Cerebellar nuclear complex (tissue), 1 donor: ENCODE measurements at places on chromosomes 11 and 22.

GRCh38 chr11:61544466-61544865, 35.9 kb downstream of the LRRC10B start:
- DNase-seq = no peak

DNA sequence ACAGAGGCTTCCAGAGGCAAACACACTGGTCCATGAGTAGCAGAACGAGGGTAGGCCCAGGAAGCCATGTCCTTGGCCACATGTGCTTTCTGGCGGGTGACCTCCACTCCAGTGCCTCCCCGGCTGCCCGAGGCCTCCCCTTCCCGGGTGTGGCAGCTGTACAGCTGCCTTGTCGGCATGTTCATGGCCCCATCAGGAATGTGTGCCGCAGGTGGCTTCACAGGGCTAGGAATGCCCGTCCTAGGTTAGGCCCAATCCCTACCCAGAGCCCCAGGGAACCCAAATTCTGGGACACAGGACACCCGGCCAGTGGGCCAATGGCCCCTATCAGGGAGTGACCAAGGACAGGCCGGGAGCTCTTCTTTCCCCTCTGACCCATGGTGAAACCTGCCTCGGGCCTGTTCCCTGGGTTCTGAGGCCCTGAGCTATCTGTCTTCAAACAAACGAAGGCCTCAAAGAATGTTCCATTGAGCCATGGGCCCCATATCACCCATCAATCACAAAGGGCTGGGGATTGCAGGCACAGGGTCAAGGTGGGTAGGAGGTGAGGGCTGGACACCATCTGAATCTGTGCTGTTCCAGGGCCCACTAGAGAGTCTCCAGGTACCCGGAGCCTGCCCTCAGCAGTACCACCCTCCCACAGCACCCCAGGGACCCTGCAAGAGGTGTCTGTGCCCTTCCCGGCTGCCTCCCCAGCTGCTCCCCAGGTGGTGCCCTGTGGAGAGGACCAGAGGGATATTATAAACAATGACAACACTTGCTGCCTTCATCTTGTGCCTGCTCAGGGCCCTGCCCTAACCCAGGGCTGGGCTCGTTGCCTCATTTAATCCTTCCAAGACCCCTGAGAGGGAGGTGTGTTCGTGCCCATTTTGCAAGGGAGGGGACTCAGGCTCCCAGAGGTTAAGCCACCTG, 4.0 kb upstream of the CDKN1C start:
- no peak for DNase-seq

DNA sequence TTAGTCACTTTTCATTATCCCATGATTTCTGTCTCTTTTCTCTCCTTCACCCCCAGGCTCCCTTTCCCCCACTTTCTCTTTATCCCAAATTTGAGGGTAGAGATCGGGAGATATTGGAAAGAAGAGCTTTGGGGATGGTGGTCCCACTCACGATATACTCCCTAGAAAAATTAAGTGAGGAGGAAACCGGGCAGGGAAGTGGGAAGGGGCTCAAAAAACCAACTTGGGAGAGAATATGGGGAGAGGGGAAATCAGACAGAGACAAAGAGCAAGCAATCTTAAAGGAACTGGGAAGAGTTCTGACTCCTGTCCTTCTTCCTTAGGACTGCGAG, 941 bp upstream of the DCHS1 start:
- no peak for DNase-seq

DNA sequence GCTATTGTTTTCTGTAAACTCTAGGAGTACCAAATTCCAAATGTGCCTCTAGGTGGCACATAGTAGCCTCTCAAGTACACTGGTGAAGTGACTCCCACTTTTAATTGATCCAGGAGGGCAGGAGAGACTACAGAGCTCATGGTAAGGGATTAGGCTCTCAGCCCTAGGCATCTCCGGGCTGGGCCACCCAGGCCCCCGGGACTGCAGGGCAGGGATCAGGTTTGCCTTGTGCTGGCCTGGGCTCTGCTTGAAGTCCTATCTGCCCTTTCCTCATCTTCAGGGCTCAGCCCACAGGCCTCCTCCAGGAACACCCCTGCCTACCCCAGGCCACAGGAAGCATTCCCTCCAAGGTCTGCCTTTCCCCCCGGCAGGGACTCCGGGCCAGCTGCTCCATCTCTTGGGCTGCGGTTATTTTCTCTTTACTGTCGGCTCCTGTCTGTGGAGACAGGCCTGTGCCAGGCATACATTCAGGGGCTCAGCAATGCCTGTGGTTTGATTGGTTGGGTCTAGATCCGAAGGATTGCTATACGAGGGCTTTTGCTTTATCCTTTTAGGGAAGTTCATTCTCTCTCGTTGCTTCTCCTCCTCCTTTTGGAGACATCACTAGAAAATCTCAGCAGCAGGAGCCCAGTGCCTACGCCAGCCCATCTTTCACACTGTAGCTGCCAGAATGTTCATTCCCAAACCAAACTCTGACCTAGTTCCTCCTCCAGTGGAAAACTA, 32.8 kb downstream of the PARVA start:
- peak; percentile 70 for DNase-seq

DNA sequence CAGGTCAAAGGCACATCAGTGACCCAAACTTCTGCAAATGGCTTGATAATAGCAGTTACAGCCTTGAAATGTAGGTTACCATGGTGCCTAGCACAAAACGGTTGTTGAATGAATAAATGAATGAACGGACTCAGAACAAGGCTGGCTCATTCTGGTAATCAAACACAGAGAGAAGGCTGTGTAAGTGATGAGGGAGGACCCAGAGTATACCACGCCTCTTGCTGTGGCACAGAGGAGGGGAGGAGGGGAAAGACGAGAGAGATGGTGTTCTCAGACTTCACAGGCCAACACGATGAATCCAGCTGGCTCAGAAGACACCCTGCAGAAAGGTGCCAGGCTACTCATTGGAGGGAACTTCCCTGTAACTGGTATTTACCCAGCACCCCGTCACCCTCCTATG, 38.3 kb downstream of the PC start:
- DNase-seq = no peak

- DNase-seq = no peak
These were observed 20.7 kb downstream of the DIXDC1 start for GRCh38 chr11:111957663-111958444.

DNA sequence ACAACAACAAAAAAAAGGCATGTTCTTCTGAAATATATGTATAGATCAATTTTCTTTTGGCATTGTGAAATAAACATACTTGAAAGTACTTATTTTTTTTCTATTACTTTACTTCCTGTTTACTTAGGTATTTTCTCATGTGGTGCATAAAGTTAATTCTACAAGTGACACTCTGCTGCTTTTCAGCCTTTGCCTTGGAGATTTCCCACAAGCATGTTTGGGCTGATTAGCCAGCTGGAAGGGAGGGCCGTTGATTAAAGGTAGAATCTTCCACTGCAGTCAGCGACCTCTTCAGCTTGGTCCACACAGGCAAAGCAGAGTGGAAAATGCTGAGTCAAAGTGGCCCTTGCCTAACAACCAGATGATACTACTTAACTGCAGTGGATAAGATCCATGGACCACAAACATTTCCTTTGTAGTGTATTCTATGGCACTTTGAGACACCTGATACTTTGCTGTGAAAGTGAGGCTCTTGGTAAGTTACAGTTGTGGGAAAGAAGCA, 176.0 kb downstream of the ARHGAP42 start:
- no peak for DNase-seq

DNA sequence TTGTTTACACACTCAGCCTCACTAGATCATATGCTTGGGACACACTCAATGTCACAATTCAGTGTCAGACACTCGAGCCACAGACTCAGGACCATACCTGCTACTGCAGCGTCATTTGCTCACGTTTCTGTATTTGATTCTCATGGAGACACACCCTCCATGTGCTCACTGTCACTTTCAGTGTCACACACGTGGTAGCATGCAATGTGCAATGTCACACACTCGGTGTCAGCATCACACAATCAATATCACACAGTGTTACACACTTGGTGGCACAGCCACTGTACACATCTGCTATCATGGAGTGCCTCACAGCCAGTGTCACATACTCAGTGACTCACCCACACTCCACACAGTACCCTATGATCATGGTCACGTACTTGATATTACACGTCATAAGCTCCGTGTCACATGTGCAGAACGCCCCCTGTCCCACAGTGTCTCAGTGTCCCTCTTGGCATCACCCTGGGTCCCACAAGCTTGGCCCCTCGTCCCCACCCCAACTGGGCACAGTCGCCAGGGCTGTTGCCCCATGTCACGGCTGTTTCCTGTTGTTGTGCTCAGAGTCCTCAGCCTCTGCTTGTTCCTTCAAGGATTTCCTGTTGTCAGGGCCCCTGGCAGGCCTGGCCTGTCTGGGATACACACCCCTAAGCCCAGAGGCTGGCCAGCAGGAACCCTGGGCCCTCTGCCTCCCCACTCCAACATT, 49.6 kb downstream of the PDE2A start:
- no peak for DNase-seq

GRCh38 chr11:130638624-130639023, 190.2 kb downstream of the ADAMTS15 start:
- no peak for DNase-seq
